Bronchial epithelial cell (primary cell): ENCODE measurements at places on chromosomes 4 and X.

GRCh38 chr4:139606579-139607501 is 50.8 kb upstream of the SETD7 start:
- DNase-seq: peak; percentile 60

DNA sequence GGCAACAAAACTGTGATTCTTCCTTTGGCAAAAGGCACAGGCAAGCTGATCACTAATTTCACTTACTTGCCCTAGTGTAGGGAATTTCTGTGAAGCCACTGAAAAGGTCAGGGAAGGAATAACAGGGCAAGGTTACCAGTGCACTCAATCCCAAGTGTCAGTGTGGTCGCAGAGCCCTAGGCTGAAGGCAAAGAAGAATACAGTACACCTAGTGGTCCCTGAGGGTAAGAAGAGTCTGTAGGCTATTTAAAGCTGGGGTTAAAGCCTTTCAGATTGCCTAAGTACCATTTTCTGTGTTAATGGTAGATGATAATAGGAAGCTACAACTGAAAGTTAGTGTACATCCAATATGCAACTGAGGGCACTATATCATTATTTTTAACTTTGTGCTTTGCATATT is 173.6 kb upstream of the NRK start:
- no peak for DNase-seq

- DNase-seq: no peak
Observed at GRCh38 chrX:9495496-9495895, 30.6 kb downstream of the TBL1X start.

GRCh38 chr4:113908829-113909228 is 70.6 kb downstream of the ARSJ start:
- no peak for DNase-seq

DNA sequence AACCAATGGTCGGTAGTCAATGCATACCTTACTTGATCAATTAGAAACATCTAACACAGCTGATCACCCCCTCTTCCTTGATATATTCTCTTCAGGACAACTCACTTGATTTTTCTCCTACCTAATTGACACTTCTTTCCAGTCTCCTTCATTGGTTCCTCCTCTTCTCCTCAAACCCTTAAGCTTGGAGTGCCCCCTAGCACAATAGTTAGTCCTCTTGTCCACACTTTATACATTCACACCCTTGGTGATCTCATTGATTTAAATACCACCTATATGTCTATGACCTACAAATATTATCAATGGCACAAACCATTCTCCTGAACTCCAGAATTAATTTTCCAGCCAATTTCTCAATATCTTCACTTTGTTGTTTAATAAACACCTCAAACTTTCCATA is 724.0 kb downstream of the ADGRL3 start:
- DNase-seq: no peak

- DNase-seq: peak; percentile 63
Observed at GRCh38 chrX:150456466-150456865, 93.3 kb downstream of the MAMLD1 start.

GRCh38 chr4:175306436-175306835 is 388.3 kb downstream of the ADAM29 start:
- no peak for DNase-seq

- no peak for DNase-seq
Observed at GRCh38 chr4:19366916-19367315, 884.8 kb upstream of the SLIT2 start.

DNA sequence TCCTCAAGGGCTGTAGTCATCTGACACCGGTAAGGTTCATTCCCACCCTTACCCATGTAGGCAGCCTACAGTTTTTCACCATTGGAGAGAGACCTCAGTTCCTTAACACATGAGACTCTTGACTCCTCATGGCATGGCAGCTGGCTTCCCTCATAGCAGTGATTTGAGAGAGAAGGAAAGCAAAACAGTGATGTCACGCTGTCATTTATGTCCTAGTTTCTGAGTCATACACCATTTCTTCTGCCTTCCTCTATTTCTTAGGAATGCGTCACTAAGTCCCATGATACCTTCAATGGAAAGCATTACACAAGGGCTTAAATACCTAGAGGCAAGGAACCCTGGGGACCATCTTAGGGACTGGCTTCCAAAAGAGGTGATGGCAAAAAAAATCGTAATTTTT is 226.1 kb downstream of the SPCS3 start:
- no peak for DNase-seq

DNA sequence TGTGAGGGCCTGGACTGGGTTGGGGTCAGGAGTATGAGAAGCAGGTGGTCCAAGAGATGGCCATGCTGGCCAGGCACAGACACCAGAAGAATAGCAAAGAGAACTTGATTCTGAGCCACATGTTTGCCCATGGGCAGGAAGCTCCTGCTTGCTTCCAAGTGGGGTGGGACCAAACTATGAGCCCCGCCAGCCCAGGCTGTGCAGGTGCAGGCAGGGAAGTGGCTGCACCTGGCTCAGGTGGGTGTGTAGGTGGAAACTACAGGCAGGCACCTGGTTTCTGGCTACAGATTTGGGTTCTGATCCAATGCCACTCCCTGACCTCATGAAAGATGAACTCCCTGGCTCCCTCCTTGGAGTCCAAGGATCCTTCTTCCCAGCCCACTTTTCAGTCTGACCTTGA is 207.9 kb upstream of the KLF3 start:
- no peak for DNase-seq

GRCh38 chr4:111454961-111455360 is 690.3 kb upstream of the FAM241A start:
- DNase-seq: no peak

GRCh38 chrX:16002185-16002584 is 121.2 kb upstream of the GRPR start:
- DNase-seq: peak; percentile 48

DNA sequence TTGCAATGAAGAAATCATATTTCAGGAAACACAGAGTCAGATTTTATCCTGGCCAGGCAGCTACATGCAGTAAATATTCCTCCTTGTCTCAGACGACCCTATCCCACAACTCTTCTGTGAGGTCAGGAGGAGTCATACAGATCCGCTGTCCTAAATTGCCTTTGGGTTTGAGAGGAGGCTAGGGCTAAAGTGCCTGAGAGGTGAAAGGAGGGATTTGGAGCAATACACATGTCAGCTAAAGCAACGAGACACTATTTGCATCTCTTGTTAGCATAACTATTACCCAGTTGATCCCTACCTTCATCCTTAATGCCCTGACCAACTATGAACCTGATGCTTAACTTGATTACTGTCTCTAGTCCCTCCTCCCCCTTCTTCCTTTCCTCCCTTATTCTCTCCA is 98.6 kb downstream of the TBC1D19 start:
- no peak for DNase-seq

DNA sequence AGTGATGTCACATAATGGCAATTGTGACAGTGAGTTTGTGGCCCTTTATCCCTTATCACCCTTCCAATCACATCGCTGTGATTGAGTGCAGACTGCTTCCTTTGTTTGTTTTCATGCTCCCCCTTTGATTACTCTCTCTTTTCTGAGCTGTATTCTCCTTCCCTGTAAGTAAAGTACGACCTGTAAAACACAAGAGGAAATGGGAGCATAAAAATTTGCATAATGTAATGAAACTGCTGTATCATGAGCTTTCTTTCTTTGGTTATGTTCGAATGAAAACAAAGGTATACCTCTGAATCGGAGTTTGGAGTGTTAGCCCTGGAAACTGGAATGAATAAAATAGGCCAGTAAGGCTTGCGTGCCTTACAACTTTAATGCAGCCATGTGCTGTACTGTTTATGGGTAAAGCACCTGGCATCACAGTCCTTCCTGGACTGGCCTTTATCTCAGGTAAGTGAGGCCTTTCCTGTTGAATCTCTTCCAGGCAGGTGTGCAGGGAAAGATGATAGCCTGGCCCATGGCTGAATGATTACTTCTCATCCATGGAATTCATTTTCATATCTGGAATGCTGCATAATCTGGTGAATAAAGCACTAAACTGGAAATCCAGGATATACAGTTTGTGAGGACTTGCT is 26.6 kb upstream of the HS3ST1 start:
- no peak for DNase-seq

DNA sequence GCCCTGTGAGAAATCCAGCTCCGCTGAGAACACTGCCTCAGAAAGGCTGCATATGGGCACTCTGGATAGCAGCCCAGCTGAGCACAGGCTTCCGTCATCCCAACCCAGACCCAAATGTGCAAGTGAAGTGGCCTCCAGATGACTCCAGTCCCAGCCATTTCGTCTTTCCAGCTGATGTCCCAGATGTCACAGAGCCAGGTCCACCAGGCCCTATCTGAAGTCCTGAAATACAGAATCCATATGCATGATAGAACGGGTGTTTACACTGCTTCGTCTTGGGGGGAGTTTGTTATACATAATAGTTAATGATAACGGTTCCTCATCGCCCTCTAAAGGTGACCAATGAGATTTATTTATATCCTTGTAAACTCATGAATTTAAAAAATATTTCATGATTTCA is 72.6 kb upstream of the TRIM2 start:
- no peak for DNase-seq

DNA sequence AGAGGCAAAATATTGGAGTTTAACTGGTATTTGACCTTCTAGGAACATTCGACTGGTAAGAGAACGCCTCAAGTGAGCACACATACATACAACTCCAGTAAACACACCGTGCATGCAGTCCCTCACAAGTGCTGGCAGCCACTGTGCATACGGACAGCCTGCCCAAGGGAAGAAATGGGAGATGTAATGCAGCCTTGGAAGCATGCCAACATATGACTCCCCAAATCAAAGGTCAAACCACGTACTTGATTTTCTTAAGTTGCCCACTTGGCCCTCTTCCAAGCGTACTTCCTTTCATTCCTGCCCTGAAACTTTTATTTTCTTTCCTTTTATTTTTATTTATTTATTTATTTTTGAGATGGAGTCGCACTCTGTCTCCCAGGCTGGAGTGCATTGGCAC is 206.6 kb downstream of the SPRY1 start:
- DNase-seq: peak; percentile 88

DNA sequence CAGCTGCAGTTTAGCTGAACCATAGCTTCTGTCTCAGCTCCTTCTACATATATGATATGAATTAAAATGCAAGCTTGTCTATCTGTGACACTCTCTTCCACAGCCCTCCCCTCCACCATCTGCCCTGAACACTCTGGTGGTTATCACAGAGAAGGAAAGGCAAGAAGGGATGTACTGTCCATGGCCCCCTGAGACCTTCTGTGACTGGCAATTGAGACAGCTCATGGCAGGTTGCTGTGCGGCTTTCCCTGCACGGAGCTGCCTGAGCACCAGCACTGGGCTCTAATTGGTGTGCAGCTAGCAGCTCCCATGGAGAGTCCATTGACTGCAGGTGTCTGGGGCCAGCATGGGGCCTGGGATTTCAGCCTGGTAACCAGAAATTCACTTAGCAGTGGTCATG is 109.8 kb upstream of the ANXA3 start:
- no peak for DNase-seq

DNA sequence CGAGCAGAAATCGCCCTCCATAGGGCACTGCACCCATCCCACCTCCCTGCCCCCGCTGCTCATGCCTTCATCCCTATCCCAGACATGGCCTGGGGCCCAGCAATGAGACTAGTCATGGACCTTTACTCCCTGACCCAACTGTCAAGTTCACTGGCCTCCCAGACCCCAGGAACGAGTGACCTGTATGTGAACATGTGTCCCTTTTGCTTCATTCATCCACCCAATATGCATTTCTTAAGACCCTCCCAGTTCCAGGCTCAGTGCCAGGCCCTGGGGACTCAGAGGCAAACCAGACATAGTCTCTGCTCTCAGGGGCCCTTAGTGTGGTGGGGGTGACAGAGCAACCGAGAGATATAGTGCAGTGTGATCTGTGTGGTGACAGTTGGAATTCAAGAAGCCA is 67.0 kb downstream of the EFNB1 start:
- no peak for DNase-seq

DNA sequence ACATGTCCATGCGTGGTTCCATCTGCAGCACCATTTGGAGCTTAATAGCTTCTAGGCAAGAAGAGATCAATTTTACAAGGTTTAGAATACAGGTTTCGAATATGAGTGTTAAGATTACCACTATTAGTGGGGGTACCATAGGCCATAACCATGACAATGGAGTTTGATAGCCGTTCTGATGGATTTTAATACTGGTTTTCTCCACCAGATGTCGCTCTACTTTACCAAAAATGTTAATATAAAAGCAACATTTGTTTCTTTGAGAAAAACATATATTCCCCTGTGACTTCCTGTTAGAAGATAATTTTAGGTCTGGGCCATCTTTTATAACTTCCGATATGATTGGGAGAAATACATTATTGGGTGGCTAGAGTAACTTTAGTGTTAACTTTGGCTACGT is 499.7 kb upstream of the POU3F4 start:
- no peak for DNase-seq

GRCh38 chr4:90486346-90486745 is 359.2 kb downstream of the CCSER1 start:
- DNase-seq: peak; percentile 29

DNA sequence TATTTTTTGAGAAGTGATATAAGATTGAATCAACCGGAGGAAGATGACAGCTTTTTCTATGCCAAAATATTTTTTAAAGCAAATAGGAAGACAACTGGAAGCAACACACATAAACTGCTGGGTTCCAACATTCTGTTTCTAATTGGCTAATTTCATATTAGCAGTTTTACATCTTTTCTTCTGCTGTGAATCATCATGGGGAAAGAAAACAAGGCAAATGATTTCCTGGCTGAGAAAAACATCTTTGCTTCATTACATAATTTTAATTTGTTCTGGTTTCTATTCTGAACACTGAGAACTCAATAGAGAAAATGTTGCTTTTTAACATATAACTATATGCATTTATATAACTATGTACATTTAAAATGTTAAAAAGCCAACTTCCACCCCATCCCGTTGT is 2518.5 kb downstream of the ARAP2 start:
- no peak for DNase-seq
